CD8-positive, alpha-beta memory T cell (primary cell): ENCODE measurements at places on chromosomes 7 and 10. TPM values are rescaled to one million over a fixed set of nuclear protein-coding genes. Genes with fewer than 3 reads are reported as not detected.

GRCh38 chr7:68542831-68543230 lies 1055.4 kb upstream of the AUTS2 start:
- DNase-seq = no peak

DNA sequence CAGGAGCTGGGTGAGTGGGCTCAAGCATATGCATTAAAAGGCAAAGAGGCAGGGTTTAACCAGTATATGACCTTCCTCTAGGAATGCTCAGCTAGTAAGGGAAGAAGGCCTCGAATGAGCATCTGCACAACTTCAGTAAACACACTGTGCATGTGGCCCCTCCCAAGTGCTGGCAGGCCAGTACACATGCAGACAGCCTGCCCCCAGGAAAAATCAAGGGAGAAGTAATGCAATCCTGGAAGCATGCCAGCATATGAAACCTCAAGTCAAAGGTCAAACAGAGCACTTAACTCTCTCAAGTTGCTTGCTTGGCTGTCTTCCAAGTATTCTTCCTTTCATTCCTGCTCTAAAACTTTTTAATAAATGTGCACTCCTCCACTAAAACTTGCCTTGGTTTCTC lies 208.4 kb downstream of the ACTR3B start:
- no peak for DNase-seq

DNA sequence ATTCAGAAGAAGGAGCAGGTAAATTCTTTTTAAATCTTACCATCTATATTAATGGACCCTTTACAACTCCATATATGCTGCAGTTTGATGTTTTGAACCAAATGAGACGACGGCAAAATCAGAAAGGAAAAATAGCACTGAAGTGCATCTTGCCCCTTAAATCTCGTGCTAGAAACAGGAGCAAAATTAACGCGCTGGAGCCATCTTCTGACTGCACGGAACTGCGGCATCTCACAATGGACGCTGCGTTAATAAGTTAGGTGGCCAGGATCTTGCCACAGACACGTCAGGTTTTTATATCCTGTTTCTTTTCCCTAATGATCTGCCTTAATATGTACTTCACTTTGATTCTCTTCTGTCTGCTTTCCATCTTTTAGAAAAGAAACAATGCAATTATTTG lies 354.5 kb downstream of the TFEC start:
- DNase-seq = no peak

Gene ATE1
- 32.0 TPM for total RNA-seq

Gene PON3
- not detected for total RNA-seq

Gene SEMA4G
- total RNA-seq = 0.49 TPM
